CD4-positive, alpha-beta T cell treated with Interleukin-15 for 1 hour (primary cell): ENCODE measurements at places on chromosomes 5 and 9.
A peak's percentile ranks its signal among the peaks of the same experiment; 100 is the strongest.

- DNase-seq, result no peak
These were observed 714.8 kb downstream of the TLR4 start for GRCh38 chr9:118418887-118419565.

- DNase-seq, result no peak
These were observed 103.9 kb downstream of the LHFPL2 start for GRCh38 chr5:78544561-78545201.

DNA sequence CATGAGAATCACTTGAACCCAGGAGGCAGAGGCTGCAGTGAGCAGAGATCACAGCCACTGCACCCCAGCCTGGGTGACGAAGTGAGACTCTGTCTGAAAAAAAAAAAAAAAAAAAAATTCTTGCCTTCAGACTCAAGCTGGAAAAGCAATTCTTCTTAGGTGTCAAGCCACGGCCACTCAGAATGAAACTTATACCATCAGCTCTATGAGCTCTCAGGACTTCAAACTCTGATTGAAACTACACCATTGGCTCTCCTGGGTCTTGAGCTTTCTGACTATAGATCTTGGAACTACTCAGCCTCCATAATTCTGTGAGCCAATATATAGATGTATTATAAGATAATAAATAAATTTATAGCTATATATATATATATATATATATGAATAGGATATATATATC, 12.9 kb upstream of the FGF10 start:
- no peak for DNase-seq

- DNase-seq, result no peak
These were observed 95.9 kb upstream of the TNC start for GRCh38 chr9:115213818-115214334.

DNA sequence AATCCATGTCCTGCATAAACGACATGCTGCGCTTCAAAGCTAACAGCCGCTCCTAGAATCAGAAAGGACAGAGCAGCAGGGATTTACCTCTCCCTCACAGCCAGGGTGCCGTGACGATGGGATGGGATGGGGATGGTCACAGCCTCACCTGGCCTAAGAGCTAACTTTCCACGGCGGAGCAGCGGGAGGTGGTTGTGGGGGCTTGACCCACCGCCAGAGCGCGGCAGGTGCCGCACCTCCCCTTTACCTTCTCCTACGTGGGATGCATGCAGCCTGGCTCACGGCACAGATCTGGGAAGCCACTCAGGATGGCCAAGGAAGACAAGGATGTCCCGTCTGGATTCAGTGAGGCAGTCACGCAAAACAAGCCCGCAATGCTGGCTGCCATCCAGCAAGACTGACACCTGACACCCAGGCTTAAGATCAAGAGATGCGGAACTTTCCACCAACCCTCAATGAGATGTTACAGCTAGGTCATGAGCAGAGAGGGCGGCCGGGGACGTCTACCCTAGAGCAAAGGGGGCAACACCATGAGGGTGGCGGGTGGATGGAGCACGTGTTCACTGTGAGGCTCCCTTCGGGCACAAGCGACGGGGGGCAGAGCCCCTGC, 5.8 kb downstream of the BRD9 start:
- DNase-seq, result no peak

DNA sequence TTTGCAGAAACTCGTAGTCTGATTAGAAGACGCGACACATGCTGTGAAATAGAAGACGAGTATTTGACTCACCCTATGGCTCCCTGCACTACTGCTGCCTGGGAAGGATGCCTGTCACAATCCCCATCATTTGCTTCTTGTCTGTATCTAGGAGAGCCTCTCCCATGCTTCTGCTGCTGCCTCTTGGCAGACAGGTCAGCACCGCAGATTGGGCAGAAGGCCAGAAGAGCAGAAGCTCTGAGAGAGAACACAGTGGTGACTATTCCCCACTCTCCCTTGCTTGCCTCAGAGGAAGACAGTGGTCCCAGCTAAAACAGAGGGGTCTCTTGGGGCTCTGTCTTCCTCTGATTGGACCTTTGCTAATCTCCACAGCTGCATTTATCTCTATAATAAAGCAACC, 84.0 kb upstream of the SMIM32 start:
- DNase-seq, result no peak

DNA sequence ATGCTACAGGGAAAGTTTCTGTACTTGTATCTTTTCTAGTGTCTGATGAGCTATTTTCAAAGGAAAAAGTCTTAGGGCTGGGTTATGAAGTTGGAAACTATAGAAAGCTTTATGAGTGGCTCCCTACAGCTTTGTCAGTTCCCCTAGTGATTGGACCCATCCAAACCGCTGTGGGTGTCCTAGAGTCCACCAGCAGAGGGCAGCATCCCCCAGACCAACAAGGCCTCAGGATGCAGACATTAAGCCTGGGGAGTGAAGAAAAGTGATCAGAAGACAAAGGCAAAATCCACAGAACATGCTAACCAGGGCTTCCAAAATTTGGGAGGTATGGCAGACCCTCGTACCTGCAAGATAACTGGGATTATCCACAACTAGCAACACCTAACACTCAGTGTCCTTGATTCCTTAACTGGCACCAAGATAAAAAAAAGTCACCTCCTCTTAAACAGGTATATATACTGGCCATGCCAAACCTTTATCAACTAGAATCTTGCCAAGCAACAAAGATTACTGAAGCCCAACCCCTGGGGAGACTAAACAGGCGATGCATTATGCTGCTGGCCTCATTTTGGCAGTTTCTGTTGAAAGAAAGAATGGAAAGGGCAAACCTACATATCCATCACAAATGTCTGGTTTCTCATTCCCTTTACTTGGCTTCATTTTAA, 110.4 kb upstream of the NR5A1 start:
- DNase-seq, result peak; percentile 52

DNA sequence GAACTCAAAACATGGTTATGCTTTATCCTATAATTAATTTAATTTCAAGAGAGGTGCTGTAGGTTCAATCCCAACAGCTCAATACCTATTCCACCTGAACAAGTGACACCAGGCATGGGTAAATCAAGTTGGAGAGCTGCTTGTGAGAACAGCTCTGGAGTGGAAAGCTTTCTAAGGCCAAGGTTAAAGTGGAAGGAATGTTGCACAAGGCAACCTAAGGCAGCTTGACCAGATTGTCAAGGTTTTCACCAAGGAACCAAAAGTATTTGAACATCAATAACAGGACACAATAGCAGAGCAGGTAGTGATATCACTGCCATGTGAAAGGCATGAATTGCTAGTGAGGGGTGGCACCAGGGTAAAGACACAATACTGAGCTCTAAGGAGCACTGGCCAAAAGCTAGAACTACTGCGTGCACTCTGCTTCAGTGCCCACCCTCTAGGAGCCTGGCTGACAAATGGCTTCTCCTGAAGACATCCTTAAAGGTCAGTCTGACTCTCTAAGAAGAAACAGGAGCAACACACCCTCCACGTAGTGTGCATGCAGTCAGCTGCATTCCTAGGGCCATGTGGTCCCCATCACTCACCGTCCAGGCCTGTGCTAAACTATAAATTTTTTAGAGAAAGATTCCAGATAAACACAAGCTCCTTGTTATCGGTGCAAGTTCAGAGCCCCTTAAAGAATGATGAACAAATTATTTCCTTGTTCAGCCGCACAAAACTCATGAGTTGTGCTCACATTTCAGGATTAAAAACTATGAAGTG, 677.7 kb upstream of the KLF4 start:
- DNase-seq, result no peak

DNA sequence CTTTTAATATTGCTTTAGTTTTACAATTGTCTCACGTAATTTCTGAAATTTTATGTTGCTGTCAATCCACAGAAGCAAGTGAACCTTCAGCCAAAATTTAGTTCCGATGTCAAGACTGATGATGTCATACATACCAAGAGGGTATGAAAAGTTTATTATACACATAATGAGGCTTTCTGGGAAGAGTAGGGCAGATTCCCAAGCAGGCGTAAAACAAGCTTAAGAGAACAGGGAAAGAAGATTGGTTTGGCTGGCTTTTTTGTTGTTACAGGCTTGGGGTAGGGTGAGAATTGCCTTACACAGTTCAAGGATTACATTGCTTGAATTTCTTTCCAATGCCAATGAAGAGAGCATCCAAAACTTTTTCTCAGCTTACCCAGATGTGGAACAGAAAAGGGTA, 1962.9 kb upstream of the CDH6 start:
- no peak for DNase-seq

DNA sequence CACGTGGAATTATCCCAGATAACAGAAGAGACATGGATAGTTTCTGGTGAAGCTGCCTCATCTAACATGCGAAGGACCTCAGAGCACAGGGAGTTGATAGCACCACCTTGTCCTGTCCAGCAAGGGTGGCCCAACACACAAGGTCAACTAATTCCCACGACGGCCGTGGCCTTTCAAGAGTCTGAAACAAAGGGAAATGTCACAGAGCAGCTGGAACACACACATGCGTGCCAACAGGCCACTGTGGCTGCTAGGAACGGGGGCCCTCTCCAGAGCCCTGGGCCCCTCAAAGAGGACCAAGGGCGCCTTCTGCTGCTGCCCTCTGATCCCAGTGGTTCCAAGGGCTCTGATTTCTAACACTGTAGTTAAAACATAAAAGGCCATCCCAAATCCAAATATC, 50.7 kb downstream of the SECISBP2 start:
- DNase-seq, result no peak

DNA sequence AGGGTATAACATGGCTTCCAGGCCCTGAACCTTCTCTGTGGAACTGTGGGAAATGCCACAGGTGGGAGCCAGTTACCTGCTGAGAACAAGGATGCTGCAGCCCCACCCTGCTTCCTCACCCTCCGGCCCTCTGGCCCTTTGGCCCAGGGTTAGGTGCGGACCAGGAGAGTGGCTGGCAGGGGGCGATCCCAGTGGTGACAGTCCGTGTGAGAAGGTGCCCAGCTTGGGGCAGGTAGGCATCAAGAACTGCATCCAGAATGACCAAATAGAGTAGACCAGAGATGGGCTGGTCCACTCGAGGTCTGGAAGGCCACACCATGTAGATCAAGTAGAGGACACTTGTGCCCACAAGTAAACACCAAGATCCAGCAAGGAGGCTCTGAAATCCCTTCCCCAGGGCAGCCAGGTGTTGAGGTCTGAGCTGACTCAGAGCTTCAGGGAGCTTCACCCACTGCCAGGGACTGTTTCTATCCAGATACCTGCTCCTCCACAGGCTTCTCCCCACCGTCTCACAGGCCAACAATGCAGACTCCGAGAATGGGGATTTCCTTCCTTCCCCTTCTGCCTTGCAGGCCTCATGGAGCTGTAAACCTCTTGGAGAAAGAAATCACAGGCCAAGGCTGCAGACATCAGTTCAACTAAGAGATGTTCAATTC, 61.4 kb upstream of the ZSWIM6 start:
- DNase-seq, result no peak

- no peak for DNase-seq
These were observed 727 bp downstream of the SMAD5 start for GRCh38 chr5:136133222-136133921.

- DNase-seq, result no peak
These were observed 101.2 kb downstream of the NMUR2 start for GRCh38 chr5:152303841-152304240.

DNA sequence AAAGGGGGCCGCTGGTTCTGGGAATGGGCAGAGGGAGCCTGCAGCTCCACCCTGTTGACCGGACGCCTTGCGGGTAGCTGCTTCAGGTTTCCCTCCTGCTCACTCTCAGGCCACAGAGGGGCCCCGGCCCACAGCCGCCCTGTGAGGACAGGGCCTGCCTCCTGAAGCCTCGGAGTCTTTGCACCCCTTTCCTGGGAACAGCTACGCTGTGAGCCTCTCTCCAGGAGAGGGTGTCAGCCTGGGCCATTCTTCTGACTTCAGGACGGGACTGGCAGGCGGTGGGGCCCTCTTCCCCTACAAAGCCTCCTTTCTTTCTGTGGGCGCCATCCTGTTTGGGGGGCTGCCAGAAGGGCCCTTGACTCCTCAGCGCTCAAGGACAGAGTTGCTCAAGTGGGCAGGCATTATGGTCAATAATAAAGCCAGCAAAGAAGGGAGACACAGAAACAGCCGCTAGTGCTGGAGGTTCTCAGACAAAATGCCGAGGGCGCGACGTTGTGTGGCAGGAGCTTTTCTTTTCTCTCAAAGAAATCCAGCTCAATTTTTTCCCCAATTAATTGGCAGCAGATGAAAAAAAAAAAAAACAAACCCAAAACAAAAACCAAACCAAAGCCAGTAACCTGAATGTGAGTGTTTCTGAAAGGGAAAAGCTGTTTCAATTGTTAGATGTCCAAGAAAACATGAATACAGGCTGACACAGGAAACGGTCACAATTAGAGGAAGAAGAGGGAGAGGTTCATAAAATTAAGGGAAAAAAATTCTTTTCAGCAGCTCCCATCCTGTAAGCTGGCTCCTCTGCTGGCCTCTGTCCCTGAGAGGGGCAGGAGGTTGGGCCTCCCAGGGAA, 12.8 kb upstream of the SLC25A51 start:
- DNase-seq, result no peak

- DNase-seq, result no peak
These were observed 158.1 kb downstream of the FGF1 start for GRCh38 chr5:142527664-142528295.

DNA sequence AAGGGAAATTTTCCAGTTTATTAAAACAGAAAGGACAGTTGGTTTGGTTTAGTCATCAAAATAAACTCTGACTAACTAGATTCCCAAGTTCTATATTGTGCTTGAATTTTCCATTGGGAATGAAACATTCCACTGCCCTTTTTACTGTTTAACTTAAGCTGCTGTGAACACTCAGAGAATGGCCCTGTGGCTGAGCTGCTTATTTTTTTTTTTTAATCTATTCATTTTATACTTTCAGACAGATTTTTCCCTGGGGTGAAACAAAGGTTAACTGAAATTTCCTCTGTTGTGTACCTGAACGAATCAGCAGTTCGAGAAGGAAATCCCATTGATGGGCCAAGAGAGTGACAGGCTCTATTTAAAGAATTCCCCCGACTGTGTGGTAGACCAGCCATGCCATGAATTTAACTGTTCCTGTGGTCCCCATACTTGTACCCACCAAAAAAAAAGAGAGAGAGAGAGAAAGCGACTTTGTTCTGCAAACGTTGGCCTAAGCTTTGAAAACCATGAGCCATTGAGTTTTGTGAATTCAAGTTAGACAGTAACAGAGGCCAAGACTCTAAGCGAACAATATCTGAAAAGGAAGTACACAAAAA, 138.7 kb upstream of the GRHPR start:
- no peak for DNase-seq

- DNase-seq, result no peak
These were observed 30.4 kb upstream of the FABP6 start for GRCh38 chr5:160198841-160199409.

DNA sequence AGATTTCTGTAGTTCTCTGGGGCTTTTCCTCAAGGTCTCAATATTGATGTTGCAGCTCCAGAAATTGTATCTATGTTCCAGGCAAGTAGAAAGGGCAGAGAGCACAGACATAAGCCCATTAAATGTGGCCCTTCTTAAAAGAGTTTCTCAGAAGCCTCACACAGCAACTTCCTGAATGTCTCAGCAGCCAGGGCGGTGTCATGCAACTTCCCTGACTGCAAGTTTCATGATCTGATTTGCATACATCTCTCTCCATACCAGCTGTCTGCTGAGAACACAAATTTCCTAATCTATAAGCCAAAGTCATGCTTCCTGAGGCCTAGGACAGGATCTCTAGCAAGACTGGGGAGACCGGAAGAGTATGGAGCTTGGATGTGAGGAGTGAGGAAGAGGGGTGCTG, 13.0 kb downstream of the RGS7BP start:
- no peak for DNase-seq
